ENCODE measurements at places on chromosomes 4 and X. TPM values are rescaled to one million over a fixed set of nuclear protein-coding genes. Genes with fewer than 3 reads are reported as not detected.

DNA sequence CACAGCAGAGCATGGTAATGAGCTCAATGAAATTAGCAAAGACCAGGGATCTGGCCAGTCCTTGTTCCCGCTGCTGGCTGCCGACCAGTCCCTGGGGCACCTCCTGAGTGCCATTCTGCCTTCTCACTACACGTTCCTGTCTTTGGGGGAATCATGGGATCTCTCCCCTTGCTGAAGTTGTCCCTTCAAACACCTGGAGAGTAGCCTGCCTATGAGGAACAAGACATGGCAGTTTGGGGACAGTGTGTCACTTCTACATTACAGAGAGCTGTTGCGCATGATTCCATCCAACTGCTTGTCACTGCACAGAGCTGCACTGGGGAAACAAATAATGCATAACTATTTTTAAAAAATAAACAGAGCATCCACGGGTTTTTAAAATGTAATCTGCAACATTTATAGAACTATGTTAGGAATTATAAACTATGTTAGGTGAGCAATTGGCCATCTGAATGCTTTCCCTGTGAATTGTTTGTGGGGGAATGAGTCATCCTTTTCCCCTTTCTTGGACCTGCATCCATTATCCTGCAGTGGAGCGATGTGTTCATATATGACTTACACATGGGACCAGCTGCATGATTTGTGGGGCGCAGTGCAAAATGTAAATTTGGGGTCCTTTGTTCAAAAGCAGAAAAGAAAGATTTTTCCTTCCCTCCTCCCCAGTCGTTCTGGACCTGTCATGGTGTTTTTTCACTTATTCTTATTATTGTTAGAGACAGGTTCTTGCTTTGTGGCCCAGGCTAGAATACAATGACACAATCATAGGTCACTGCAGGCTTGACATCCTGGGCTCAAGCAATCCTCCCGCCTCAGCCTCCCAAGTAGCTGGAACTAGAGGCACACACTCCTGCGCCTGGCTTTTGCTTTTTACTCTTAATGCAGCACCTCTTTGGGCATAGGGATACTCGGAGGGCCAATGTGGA, 115.0 kb upstream of the TBL1X start:
- DNase-seq, result no peak

DNA sequence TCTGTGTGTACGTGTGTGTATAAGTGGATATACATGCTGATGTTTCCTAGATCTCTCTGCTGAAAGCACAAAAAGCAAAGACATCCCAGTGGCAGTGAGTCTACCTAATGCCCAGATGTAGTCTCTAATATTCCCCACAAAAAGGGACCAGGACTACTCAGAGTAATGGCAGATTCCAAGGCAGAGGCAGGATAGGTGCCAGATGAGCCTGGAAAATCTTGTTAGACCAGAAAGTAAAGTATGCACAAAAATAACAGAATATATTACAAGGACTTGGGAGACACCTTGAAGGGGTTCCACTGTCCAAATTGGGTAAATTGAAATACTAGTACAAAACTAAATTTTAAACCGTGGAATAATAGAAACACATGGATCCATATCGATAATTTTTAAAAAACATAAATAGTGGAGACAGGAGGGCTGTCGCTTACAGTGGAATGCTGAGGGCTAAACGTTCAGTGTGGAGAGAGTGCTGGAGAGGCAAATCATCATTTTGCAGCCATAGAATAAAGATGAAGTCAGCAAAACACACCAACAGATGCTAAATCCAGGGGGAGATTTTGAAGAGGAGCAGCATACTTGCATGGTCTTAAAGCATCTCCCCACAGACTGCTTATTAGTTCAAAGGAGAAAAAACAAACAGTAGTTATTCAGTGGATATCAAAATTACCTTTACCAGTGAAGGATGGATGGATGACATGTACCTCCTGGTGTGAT, 123.4 kb upstream of the TSPAN5 start:
- DNase-seq, result no peak

Gene CDX4
- not detected for polyA plus RNA-seq

DNA sequence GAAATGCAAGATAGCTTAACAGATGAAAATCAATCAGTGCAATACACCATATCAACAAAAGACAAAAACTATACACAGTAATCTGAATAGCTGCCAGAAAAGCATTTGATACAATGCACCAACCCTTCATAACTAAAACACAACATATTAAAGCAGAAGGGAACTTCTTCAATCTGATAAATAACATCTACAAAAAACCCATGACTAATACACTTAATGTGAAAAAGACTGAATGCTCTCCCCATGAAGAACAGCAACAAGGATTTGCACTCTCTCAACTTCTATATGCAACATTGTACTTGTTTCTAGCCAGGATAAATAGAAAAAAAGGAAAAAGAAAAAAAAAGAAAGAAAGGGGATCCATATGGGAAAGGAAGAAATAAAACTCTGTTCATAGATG, 139.7 kb downstream of the RBM47 start:
- DNase-seq, result no peak

GRCh38 chr4:27684610-27685011, 824.0 kb downstream of the STIM2 start:
- DNase-seq, result peak; percentile 13
